SJSA1 (cell line): ENCODE measurements at places on chromosomes 5 and 9. TPM values are rescaled to one million over a fixed set of nuclear protein-coding genes. Genes with fewer than 3 reads are reported as not detected.

DNA sequence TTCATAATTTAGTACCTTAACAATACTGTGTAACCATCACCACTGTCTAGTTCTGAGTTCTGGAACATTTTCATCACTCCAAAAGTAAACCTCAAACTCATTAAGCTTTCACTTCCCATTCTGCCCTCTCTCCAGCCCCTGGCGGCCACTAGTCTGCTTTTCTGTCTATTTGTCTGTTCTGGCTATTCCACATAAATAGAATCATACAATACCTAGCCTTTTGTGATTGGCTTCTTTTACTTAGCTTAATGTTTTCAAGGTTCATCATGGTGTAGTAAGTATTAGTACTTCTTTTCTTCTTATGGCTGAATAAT is 138.7 kb downstream of the RAPGEF6 start:
- no peak for DNase-seq

The ARHGEF37 gene
- 0.25 and 0.32 TPM in 2 replicates for total RNA-seq

DNA sequence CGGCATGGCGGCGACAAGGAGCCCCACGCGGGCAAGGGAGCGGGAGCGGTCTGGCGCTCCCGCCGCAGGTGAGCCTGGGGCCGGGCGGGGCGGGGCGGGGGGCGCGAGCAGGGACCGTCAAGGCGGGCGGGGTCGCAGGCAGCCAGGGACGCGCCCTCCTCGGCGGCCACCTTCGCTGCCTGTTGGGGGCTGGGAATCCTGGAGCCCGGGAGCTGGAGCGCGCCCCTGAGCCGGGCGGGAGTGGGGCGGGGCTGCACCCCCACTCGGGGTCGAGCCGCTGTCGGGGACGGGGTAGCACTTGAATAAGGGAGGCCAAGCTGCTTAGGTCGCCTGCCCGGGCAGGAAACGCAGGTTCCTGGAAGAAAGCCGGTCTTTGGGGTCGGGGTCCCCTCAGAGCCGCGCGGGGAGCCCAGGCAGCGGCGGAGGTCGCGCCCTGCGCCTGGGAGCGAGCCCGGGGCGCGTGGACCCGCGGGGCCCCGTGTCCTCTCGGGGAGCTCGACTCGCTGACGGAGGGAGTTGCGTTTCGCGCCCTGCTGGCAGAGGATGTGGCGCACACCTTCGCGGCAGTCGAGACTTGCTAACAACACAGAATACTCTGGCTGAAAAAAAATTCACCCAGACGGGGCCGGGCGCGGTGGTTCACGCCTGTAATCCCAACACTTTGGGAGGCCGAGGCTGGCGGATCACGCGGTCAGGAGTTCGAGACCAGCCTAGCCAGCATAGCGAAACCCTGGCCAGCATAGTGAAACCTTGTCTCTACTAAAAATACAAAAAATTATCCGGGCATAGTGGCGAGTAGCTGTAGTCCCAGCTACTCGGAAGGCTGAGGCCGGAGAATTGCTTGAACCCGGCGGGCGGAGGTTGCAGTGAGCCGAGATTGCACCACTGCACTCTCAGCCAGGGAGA is 552 bp downstream of the OTULINL start:
- peak; percentile 45 for DNase-seq

The GABRA6 gene
- total RNA-seq: not detected in 2 replicates

The HTR1A gene
- not detected in 2 replicates for total RNA-seq

The ERCC6L2 gene
- total RNA-seq: 34.0 and 75.0 TPM in 2 replicates

DNA sequence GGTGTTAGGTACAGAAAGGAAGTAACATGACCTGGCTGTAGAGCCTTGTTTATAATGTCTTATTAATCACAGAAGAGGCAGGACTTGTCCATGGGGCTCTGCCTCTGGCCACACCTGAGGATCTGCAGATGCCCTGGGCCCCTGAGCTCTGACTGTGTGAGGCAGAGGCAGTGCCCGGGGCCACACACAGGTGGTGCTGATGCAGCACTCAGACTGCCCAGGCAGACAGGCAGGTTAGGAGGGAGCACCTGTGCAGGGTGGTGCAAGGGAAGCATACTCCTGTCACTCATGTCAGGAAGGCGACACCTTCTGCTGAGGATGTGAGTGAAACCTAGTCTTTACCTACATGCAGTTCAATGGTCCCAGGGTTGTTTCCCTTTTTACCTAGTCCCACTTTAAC is 88.7 kb downstream of the CFAP90 start:
- DNase-seq: no peak

GRCh38 chr9:21326526-21327139 is 8.6 kb downstream of the KLHL9 start:
- DNase-seq: peak; percentile 3

The ERCC8 gene
- 18.6 and 41.3 TPM in 2 replicates for total RNA-seq

DNA sequence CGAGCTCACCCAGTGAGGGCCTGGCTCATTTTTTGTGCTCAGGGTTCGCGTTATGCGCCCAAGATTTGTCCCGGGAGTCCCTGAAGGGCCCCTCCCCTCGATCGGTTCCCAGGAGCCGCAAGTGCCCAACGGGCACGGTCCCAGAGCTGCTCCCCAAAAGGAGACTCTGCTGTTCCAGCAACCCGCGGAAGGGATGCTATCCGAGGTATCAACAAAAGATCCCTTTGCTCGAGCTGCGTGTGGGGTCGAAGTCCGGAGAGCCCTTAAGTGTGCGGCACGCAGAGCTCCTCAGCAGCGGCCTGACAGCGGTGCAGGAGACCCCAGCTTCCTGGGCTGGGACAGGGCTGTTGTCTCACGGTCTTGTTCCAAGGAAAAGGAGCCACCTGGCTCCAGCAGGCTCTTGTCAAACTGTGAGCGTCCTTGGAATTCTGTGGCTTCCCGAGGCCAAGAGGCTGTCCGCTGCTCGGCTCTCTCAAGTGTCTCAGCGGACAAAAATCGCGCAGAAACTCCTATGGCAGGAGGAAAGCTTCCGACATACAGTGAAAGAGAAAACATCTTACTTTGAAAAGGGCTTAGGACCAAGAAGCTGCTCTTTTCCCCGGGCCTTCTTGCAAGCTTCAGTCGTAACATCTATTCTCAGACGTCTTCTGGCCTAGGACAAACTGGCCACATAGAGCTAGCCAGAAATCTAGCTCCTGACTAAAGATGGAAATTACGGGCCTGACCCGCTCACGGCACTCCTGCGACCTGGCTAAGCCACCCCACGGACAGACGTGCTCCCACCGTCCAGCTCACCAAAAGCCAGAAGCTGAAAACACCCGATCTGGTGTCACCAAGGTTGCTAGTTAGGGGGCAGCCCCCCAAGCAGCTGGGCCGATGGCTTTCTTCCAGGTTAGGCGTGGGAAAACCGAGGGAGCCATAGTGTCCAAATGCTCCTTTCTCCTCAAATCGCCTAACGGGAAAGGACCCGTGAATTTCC is 2.6 kb upstream of the FOXB2 start:
- DNase-seq: no peak
